ENCODE measurements at places on chromosomes 4 and X. TPM values are rescaled to one million over a fixed set of nuclear protein-coding genes. Genes with fewer than 3 reads are reported as not detected.

Gene DAPP1
- total RNA-seq = 0.73 TPM

Gene TLR2
- 4.4 TPM for total RNA-seq

Gene TCEANC
- 6.4 TPM for total RNA-seq

Gene HSFX3
- total RNA-seq = not detected

Gene TMPRSS11E
- total RNA-seq = not detected

Gene AMER1
- total RNA-seq = 4.1 TPM

Gene BEND4
- 0.05 TPM for total RNA-seq

Gene SLIT2
- total RNA-seq = 12.1 TPM

Gene ATP8A1
- total RNA-seq = 14.6 TPM

Gene CCDC158
- total RNA-seq = 0.16 TPM

Gene TRIM2
- 14.7 TPM for total RNA-seq

Gene RTL9
- 0.38 TPM for total RNA-seq

Gene PCDH10
- 0.03 TPM for total RNA-seq

Gene PABPC4L
- 0.60 TPM for total RNA-seq

Gene LUZP4
- not detected for total RNA-seq

Gene SSX2B
- not detected for total RNA-seq

Gene FAM133A
- not detected for total RNA-seq

Gene ASB12
- total RNA-seq = 2.5 TPM

Gene DCAF12L2
- total RNA-seq = 0.11 TPM

Gene KIAA1210
- not detected for total RNA-seq

Gene SPANXN4
- not detected for total RNA-seq

Gene KCTD8
- 0.19 TPM for total RNA-seq

Gene SFRP2
- not detected for total RNA-seq

Gene ZNF732
- total RNA-seq = not detected

Gene PHEX
- total RNA-seq = 0.08 TPM

Gene TRO
- total RNA-seq = 1.8 TPM

Gene SLC25A4
- 2,233 TPM for total RNA-seq

Gene HCCS
- 50.8 TPM for total RNA-seq

Gene PAK3
- 0.60 TPM for total RNA-seq

Gene F9
- total RNA-seq = not detected

Gene DDX53
- not detected for total RNA-seq

Gene OPRPN
- total RNA-seq = not detected

Gene F8A2
- total RNA-seq = not detected

Gene EGFL6
- not detected for total RNA-seq

Gene ZMAT1
- total RNA-seq = 4.2 TPM

Gene HAND2
- 151 TPM for total RNA-seq

Gene MAGEA11
- not detected for total RNA-seq

Gene ADGRL3
- total RNA-seq = 3.7 TPM

Gene FGG
- not detected for total RNA-seq

Gene DCAF8L2
- not detected for total RNA-seq

Gene ETDC
- not detected for total RNA-seq

Gene IL1RAPL1
- total RNA-seq = 4.0 TPM

Gene ITGB1BP2
- 105 TPM for total RNA-seq

Gene PPP4R3C
- total RNA-seq = not detected

Gene ASB5
- 2.7 TPM for total RNA-seq

Gene GRIA3
- 0.73 TPM for total RNA-seq

Gene NHSL2
- 5.7 TPM for total RNA-seq

Gene GC
- total RNA-seq = not detected

Gene MED12
- total RNA-seq = 19.4 TPM

Gene KLF8
- 3.1 TPM for total RNA-seq

Gene ATP1B4
- total RNA-seq = not detected

Measured in Right ventricle myocardium inferior (tissue), 1 donor.